ENCODE measurements at places on chromosomes 7 and 10.

DNA sequence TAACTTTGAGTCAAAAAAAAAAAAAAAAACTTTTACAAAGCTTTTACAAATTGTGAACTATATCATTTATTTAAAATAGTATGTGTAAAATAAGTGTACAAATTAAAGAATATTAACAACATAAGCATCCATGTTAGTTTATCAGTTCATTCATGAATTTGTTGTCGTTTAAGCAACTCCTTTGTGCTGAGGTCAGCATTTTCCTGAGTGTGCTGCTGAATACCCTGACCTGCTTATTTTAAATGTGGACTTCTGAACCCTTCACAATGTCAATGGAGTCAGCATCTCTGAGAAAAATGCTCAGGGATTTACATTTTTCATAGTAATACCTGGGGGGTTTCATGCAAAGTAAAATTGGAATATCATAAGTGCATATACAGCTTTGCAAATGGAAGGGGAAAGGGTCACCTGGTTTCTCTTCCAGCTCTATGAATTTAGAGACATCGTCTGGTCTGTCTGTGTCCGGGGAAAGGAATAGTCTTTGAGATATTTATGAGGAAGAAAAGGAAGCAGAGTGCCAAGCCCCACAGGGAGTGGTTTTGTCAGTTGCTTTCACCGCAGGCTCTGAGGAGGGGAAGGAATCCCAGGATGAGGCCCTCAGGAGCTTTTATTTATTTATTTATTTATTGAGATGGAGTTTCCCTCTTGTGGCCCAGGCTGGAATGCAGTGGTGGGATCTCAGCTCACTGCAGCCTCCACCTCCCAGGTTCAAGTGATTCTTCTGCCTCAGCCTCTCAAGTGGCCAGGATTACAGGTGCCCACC is 125.5 kb upstream of the SVIL start:
- DNase-seq = no peak

GRCh38 chr10:32253276-32253675 is 93.7 kb downstream of the EPC1 start:
- DNase-seq = no peak

GRCh38 chr7:36082216-36082615 is 70.8 kb upstream of the EEPD1 start:
- no peak for DNase-seq

- no peak for DNase-seq
These were observed 13.4 kb upstream of the SLIT1 start for GRCh38 chr10:97199152-97199551.

DNA sequence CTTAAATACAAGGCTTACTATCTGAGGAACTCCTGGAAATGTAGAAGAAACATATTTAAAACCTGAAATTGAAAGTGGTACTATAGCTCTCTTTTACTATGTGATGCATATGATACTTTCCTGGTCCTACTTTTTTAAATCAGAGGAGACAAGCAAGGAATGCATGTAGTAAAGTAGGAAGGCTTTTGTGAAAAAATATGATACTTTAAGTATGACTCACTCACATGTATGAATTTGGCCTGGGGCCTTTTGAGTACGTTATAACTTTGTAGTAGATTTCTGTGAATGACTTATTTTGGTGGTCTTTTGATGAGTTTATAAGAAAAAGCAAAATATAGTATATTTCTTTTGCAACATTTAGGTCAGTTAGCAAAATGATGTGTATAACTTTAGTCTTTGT is 53.8 kb downstream of the TAX1BP1 start:
- DNase-seq = no peak

GRCh38 chr10:77501152-77501845 is 136.3 kb downstream of the KCNMA1 start:
- DNase-seq = no peak

- DNase-seq = no peak
These were observed 97.1 kb downstream of the WDR37 start for GRCh38 chr10:1153251-1153763.

GRCh38 chr10:12720217-12720981 is 281.1 kb downstream of the CCDC3 start:
- DNase-seq = no peak

GRCh38 chr10:44929356-44930255 is 18.5 kb downstream of the TMEM72 start:
- no peak for DNase-seq

DNA sequence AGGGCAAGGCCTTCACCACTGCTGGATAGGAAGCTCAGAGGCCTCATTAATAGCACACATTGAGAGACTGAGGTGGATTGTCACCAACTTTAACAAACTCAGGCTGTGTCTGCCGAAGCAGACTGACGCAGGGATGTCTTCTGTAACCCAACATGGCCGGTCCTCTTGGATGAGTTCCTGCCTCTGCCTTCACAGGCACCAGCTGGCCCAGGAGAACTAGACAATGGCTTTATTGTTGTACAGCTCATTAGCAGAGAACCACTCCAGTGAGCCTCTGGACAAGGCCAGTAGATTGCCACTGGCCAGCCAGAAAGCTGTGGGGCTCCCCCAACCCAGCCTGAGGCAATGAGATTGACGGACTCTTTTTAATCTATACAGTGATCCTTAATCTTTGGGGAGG is 9.4 kb downstream of the NODAL start:
- DNase-seq = no peak

DNA sequence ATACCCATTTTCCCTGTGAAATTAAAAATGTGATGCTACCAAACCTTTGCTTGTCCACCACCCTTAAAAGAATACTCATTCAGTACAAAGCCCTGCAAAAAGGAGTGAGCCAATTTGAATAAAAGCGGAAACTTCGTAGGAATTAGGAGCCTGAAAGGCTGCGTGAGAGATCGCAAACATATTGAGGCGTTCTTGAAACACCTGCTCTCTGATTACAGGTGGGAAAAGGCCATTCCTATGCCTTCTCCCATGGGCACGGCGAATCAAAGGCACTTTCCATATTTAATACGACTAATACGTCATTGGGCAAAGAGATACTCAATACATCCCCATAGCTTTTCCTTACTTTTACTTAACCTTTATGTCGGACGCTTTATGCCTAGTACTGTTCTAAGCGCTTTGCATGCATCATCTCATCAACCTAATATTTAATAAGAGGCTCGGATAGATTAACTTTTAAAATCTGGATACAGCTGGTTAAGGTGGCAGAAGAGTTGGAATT is 30.9 kb upstream of the KMT2E start:
- no peak for DNase-seq

GRCh38 chr7:73707045-73707631 is 12.3 kb downstream of the STX1A start:
- no peak for DNase-seq

DNA sequence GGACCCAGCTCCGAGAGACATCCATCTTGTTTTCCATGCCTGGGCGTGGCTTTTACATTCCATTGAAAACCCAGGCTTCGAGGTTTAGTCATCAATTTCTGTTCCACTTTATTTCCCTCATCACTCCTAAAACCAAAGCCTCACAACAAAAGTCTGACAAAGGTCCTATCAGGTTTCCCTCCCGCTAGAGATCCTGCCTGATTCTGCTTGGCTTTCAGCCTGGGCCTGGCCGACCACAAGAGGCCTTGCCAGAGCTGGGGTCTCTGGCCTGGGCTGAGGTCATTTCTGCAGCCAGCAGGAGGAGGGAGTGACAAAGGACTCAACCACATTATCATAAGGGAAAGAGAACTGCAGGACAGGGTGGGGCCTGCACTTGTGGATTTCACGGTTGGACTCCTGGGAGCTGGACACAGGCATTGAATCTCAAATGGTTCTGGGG is 167.0 kb downstream of the FANK1 start:
- DNase-seq = no peak

- no peak for DNase-seq
These were observed 40.2 kb downstream of the ASB13 start for GRCh38 chr10:5625992-5626777.

GRCh38 chr7:55088107-55088506 is 69.3 kb downstream of the EGFR start:
- no peak for DNase-seq

GRCh38 chr10:74862625-74863024 is 36.2 kb downstream of the KAT6B start:
- no peak for DNase-seq

DNA sequence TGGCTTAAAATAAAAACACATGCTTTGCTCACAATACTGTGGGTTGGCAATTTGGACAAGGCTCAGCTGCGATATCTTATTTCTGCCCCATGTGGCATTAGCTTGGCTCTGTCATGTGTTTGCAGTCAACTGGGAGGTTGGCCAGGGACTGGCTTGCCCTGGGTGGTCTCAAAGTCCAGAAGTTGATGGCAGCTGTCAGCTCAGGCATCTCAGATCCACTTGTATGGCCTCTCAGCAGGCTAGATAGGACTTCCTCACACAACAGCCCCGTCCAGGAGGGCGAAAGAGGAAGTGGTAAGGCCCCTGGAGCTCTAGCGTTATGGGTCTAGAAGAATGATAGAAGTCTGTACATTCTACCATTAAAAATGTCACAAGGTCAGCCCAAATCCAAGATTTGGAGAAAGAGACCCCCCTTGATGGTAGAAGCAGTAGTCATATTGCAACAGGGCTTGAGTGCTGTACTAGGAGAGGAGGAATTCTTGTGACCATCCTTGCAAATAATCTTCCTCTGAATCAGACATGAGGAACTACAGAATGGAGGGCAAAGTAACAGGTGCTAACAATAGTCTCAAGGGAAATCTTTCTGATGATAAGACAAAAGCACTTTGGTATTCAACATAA is 166.2 kb downstream of the FAM107B start:
- DNase-seq = no peak

- DNase-seq = no peak
These were observed 49.9 kb downstream of the C10orf67 start for GRCh38 chr10:23294638-23295247.

DNA sequence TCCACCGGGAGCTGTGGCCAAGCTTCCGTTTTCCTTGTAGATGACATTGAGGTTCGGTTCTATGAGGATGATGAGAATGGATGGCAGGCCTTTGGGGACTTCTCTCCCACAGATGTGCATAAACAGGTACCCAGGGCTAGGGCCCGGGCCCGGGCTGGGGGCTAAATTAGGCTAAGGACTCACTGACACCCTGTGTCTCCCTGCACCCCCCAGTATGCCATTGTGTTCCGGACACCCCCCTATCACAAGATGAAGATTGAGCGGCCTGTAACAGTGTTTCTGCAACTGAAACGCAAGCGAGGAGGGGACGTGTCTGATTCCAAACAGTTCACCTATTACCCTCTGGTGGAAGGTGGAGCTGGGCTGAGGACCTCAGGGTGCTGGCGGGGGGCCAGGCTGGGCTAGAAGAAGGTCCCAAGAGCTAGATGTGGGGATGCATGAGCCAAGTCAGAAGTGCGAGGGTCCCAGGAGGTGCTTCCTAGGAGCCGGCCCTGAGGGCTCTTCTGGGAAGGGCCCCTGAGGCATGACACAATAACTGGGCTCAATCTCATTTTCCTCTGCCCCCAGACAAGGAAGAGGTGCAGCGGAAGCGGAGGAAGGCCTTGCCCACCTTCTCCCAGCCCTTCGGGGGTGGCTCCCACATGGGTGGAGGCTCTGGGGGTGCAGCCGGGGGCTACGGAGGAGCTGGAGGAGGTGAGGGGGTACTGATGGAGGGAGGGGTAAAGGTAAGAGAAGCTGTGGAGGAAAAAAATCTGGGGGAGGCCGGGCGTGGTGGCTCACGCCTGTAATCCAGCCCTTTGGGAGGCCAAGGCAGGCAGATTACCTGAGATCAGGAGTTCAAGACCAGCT is 2.9 kb downstream of the NFKB2 start:
- no peak for DNase-seq

DNA sequence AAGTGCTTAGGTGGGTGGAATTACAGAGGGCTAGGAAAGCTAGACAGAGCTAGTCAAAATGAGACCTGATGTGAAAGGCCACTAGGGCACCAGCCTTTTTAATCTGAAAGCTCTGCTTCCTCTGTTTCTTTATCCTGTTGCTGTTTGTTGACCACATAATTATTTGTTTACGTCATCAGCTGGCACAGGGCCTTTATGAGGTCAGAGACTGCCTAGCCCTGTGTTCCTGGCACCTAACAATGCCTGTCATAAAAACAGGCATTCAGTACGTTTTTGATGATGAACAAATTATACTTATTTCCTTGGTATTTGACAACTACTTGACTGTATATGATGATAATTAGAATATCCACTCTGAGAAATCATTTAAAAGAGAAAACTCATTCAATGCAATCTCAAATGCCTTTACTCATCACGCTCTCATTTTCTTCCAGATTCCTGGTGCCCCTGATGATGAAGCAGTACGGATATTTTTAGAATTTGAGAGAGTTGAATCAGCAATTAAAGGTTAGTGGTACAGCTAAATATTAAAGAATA is 26.0 kb downstream of the RBM17 start:
- no peak for DNase-seq

DNA sequence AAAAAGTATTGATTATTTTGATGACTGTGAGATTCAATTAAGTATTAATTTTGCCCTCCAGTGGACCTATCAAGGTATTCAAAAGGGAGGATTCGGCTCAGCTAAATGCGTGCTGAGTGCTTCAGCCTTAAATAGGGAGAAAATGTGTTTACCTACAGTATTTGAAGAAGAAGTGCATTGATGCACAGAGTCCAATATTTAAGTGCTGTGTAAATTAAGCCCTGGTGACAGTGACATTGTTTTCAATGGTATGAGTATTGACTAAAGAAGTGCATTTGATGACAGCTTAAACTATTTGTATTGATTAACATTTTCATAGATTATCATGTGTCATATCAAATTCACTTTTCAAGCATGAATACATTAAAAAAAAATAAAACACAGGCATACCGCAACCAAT is 106.6 kb downstream of the POU6F2 start:
- DNase-seq = no peak

DNA sequence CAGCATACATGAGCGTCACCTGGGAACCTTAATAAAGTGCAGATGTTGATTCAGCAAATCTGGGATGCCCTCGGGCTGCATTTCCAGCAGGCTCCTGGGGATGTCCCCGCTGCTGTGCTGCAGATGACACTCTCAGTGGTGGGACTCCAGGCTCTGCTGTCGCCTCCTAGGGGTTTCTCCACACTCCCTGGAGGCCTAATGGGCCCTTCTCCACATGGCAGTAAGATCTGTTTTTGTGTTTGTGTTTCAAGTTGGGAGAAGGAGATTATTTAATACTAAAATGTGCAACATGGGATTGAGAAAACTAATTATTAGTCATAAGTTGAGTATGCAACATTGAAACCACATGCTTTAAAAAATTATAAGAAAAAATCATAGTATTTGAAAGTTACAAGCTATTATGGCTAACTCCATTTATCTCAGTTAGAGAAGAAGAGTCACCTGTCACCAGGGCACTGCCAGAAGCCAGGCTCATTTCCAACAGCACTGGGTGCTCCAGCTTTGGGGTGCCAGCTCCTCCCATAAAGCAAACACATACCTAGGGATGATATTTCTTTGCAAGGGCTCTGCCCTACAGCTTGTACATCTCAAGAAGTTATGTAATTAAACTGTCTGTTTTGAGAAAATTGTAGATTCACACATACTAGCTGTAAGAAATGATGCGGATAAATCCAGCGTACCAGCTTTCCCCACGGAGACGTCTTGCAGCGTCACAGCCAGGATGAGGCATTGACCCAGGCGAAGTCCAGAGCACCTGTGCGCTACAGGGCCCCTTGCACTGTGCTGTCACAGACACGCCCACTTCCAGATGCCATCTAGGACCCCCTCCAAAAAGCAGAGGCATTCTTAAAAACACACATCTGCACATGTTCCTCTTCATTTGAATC is 106.4 kb downstream of the EGFR start:
- DNase-seq = no peak
